Activated CD4-positive, alpha-beta memory T cell treated with anti-CD3 and anti-CD28 coated beads for 36 hours (primary cell): ENCODE measurements at places on chromosomes 7 and 10. TPM values are rescaled to one million over a fixed set of nuclear protein-coding genes. Genes with fewer than 3 reads are reported as not detected.

Gene SSC4D
- total RNA-seq = 0.87 TPM

Gene ATG9B
- 4.6 TPM for total RNA-seq

Gene COL1A2
- not detected for total RNA-seq

Gene CALML5
- not detected for total RNA-seq

Gene RALA
- total RNA-seq = 31.4 TPM

Gene ZC3HAV1L
- 11.8 TPM for total RNA-seq

Gene GIMAP6
- 28.9 TPM for total RNA-seq

Gene SPACDR
- 3.5 TPM for total RNA-seq

Gene NPSR1
- total RNA-seq = not detected

Gene SPDYE11
- total RNA-seq = not detected

- no peak overlapping the region for H3K27ac ChIP-seq
- H3K27me3 ChIP-seq = no peaks in the 10 kb centered on the region
- no peak for DNase-seq
- H3K4me1 ChIP-seq = no peaks in the 10 kb centered on the region
Observed at GRCh38 chr7:47461161-47461560, 120.8 kb downstream of the TNS3 start.

DNA sequence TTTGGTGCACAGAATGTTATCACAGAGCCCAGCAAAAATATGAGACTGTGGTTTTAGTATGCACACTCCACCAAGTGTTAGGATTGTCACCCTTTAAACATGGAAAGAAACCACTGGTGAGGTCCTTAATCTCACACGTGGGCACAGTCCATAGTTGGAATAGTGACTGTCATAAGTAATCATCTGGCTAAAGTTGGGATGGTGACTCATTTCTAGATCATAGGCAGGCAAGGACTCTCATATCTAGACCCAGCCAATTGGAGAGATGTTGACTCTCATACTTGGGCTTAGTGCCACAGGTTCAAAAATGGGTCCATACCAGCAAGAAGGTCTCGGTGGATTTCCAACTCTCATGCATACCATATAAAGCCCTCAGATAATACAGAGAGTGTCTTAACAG lies 39.6 kb upstream of the ZNF680 start:
- no peaks in the 10 kb centered on the region for H3K36me3 ChIP-seq
- H3K4me3 ChIP-seq = no peak overlapping the region
- no peaks in the 10 kb centered on the region for H3K27me3 ChIP-seq
- no peak for DNase-seq
- H3K4me1 ChIP-seq = no peaks in the 10 kb centered on the region

DNA sequence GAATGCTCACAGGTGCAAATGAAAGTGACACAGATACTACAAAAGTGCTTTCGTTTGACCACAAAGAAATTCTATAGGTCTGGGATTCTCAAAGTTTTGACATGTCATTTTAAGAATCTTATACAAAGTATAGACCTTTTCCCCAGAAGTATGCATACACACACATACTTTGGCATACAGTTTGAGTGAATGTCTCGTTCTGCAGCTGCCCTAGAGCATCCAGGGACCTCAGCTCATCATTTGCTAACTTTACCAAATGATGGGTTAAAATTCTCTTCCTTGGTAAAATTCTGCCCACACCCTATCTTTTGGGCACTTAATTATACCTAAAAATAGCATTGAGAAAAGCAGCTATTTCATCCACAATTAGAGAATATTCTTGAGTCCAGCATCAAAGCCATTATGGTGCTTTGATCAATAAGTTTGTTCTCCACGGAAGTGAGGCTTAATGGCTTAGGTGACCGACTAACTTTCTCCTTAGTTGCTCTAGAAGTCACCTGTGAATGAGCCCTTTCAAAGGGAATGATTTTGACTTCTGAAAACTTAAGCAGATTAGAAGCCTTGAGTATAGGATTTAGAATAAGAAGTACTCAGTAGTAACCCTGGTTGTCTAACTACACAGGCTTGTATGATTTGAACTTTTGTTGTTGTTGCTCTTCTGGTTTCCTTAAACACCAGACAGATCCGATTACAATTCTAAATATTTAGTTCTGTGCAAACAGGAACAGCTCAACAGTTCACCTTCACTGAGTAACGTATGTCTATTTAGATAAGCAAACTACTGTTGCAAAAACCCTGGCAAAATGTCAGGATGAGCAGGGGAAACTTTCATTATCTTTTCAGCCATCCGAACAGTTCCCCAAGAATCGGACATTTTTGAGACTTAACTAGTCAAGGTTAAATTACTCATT lies 70.6 kb downstream of the CNNM2 start:
- peaks cover 7% of the 10 kb centered on the region for H3K4me1 ChIP-seq
- no peaks in the 10 kb centered on the region for H3K36me3 ChIP-seq
- no peak overlapping the region for H3K27ac ChIP-seq

DNA sequence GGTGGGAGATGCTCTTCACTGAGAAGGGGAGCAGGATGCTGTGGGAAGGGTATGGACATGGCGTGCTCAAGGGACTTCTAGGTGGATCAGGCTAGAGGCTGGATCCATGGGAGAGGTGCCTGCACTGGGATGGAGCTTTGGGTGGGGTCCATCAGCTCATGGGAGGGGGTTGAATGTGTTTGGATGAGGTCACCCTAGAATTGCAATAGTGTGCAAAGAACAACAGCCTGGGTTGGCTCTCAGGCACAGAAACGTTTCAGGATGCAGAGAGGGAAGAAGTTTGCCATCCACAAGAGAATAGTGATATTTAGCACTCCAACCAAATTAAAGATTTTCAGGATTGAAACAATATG lies 66.1 kb downstream of the SNX10 start:
- H3K27ac ChIP-seq = no peak overlapping the region
- peaks cover 4% of the 10 kb centered on the region for H3K4me1 ChIP-seq
- no peak overlapping the region for H3K4me3 ChIP-seq
- peaks cover 2% of the 10 kb centered on the region for H3K36me3 ChIP-seq
- H3K27me3 ChIP-seq = no peaks in the 10 kb centered on the region

- no peak overlapping the region for H3K4me3 ChIP-seq
- H3K36me3 ChIP-seq = no peaks in the 10 kb centered on the region
- no peaks in the 10 kb centered on the region for H3K27me3 ChIP-seq
- H3K27ac ChIP-seq = no peak overlapping the region
- no peak for DNase-seq
- H3K4me1 ChIP-seq = no peaks in the 10 kb centered on the region
Observed at GRCh38 chr10:107028236-107028635, 136.3 kb downstream of the SORCS1 start.

GRCh38 chr10:74882427-74882826 lies 56.0 kb downstream of the KAT6B start:
- no peak overlapping the region for H3K4me3 ChIP-seq
- DNase-seq = no peak
- H3K27ac ChIP-seq = no peak overlapping the region
- no peaks in the 10 kb centered on the region for H3K36me3 ChIP-seq
- no peaks in the 10 kb centered on the region for H3K27me3 ChIP-seq

DNA sequence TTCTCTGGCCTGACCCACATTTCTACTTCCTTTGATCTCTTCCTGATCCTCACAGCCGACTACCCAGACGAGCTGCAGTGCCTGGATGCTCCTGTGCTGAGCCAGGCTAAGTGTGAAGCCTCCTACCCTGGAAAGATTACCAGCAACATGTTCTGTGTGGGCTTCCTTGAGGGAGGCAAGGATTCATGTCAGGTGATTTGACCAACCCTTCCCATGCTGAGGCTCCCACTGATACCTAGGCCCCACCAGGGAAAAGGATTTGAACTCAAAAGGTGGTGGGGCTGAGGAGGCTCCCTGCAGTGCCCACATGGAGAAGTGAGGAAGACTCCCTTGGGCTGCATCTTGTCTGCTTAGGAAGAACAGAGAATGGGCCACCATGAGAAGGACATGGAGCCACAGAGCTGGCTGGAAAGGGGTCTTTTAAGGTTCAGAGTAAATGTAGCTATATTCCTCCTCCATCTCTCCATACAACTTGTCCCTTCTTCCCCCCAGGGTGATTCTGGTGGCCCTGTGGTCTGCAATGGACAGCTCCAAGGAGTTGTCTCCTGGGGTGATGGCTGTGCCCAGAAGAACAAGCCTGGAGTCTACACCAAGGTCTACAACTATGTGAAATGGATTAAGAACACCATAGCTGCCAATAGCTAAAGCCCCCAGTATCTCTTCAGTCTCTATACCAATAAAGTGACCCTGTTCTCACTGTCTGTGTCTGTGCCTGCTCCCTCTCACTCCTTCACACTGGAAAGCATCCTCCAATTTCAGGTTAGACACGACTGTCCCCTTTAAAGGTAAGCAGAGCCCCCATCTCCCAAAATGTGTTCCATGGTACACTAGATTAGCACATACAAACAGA lies 3.3 kb downstream of the PRSS1 start:
- H3K4me1 ChIP-seq = no peaks in the 10 kb centered on the region
- H3K36me3 ChIP-seq = no peaks in the 10 kb centered on the region
- H3K27me3 ChIP-seq = no peaks in the 10 kb centered on the region
- DNase-seq = no peak
- H3K27ac ChIP-seq = no peak overlapping the region

GRCh38 chr7:151851782-151852181 lies 25.1 kb downstream of the PRKAG2 start:
- peak; percentile 19 for DNase-seq
- H3K4me1 ChIP-seq = peaks cover 31% of the 10 kb centered on the region
- peak overlapping the region; percentile 65 for H3K27ac ChIP-seq
- H3K36me3 ChIP-seq = no peaks in the 10 kb centered on the region
- H3K4me3 ChIP-seq = peak overlapping the region; percentile 51
- no peaks in the 10 kb centered on the region for H3K27me3 ChIP-seq

DNA sequence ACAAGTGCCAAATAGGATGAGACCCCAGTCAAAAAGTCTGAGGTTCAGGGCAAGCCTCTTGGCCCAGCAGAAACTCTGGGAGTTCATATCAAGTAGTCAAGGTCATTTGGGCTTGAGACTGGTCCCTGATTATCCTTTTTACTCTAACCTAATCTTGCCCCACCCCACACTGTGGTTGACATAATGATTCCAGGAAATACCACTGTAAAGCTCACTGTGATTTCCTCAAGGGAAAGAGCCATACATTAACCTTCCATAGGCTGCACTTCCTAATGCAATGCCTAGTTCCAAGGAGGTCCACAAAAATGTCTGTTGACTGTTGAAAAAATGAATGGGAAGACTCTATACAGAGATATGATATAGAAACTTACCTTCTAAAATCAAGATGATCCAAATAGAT lies 52.9 kb upstream of the CHCHD3 start:
- no peak for DNase-seq
- H3K36me3 ChIP-seq = no peaks in the 10 kb centered on the region
- no peaks in the 10 kb centered on the region for H3K4me1 ChIP-seq

DNA sequence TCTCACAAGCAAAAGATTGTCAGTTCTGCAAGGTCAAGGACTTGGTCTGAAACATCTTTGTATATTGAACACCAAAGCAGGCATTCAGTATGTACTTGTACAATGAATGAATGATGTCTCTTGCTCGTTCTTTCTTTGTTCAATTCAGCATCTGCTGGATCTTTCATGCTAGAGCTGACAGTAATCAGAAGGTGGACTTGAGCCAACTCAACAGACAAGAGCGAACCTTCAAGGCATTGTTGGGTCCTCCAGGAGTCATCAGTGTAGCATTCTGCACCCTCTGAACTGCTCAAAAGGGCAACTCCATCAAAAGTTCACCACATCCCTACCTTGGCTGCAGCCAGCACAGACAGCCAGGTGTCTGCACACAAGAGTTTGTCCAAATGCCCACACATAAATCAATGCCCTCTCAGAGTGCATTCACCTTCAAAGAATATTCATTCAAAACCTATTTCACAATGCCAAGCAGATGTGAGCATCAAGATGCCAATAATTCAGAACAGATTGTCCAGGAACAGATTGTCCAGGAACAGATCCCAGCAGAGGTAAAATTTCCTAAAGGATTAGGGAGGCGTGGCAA lies 386.7 kb downstream of the CALN1 start:
- DNase-seq = no peak
- no peaks in the 10 kb centered on the region for H3K27me3 ChIP-seq
- no peak overlapping the region for H3K4me3 ChIP-seq
- no peaks in the 10 kb centered on the region for H3K36me3 ChIP-seq

- H3K4me1 ChIP-seq = no peaks in the 10 kb centered on the region
- H3K36me3 ChIP-seq = peaks cover 24% of the 10 kb centered on the region
- no peak overlapping the region for H3K4me3 ChIP-seq
- H3K27me3 ChIP-seq = no peaks in the 10 kb centered on the region
Observed at GRCh38 chr7:136045181-136045580, 68.0 kb upstream of the MTPN start.

GRCh38 chr7:41830271-41830670 lies 127.4 kb upstream of the INHBA start:
- H3K27me3 ChIP-seq = peaks cover 3% of the 10 kb centered on the region
- no peak for DNase-seq
- no peaks in the 10 kb centered on the region for H3K4me1 ChIP-seq
- H3K36me3 ChIP-seq = no peaks in the 10 kb centered on the region

DNA sequence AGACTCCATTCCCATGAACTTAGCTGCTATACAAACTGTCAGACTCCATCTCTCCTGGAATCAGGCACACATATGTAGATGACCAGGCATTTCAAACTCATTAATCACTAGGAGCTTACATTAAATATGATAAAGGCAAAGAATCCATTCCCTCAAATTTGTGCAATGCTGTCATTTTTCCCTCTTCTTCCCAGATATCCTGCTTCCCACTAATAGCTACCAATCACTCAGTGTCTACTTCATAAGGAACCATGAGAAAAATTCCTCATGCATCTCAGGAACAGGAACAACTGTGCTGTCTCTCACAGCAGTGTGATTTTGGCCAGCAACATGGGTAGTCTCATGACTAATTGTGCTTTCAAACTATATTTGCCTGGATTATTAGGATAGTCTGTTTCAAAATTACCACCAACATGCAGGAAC lies 133.9 kb downstream of the DKK1 start:
- H3K27ac ChIP-seq = no peak overlapping the region
- DNase-seq = no peak
- no peak overlapping the region for H3K4me3 ChIP-seq
- no peaks in the 10 kb centered on the region for H3K4me1 ChIP-seq

- peaks cover 6% of the 10 kb centered on the region for H3K27me3 ChIP-seq
- H3K4me1 ChIP-seq = peaks cover 3% of the 10 kb centered on the region
- H3K27ac ChIP-seq = no peak overlapping the region
- DNase-seq = no peak
Observed at GRCh38 chr7:66313886-66314568, 108.9 kb downstream of the TPST1 start.

GRCh38 chr7:90693939-90694338 lies 97.8 kb downstream of the CDK14 start:
- no peaks in the 10 kb centered on the region for H3K4me1 ChIP-seq
- no peak overlapping the region for H3K27ac ChIP-seq
- H3K36me3 ChIP-seq = no peaks in the 10 kb centered on the region
- no peak overlapping the region for H3K4me3 ChIP-seq
- no peaks in the 10 kb centered on the region for H3K27me3 ChIP-seq

DNA sequence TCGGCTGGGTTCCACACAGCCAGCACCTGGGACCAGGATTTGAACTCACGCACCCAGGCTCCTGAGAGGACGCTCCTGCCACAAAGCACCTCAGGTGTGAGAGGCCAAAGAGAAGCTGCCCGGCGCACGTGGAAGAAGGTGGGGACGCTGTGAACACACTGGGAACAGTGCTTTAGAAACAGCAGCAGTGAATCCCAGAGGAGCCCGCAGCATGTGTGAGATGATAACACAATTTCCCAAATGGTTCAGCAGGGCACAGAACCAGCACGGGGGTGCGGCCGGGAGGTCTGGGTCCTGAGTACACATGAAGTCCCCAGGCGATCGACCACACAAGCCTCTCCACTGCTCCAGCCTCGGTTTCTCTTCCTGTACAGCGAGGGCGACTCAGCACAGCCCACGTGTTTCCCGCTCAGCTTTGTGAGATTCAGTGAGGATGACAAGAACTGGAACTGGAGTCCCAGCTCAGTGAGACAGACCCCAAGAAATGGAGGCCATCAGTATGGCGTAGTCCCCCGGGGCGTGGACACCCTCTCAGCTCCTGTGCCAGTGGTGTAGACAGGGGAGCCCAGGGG lies 188.3 kb downstream of the MAD1L1 start:
- peaks cover 5% of the 10 kb centered on the region for H3K36me3 ChIP-seq
- H3K27me3 ChIP-seq = no peaks in the 10 kb centered on the region
- H3K4me1 ChIP-seq = peaks cover 6% of the 10 kb centered on the region
- no peak for DNase-seq
